ENCODE measurements at places on chromosomes 11 and 22.

GRCh38 chr22:28883917-28884746, 760 bp downstream of the ZNRF3 start:
- peak; percentile 41 for DNase-seq

DNA sequence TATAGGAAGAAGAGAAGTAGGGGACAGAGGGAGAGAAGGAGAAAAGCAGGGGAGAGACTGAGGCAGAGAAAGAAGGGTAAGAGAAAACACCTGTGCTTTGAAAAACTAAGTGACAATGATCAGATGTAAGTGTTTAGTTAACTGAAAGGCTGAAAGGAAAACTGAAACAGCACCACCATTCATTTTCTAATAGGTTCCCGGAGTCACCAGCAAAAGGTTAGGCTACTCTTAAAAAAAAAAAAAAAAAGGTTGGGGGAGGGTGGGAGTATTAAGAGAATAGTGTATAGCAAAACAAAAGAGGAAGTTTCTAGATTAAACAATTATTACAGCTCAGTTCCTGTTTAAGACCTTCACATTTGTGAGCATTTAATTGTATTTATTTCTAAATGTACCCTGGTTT, 113.8 kb downstream of the CADM1 start:
- DNase-seq = no peak

- peak; percentile 67 for DNase-seq
Observed at GRCh38 chr11:723120-723883, 17.3 kb downstream of the EPS8L2 start.

DNA sequence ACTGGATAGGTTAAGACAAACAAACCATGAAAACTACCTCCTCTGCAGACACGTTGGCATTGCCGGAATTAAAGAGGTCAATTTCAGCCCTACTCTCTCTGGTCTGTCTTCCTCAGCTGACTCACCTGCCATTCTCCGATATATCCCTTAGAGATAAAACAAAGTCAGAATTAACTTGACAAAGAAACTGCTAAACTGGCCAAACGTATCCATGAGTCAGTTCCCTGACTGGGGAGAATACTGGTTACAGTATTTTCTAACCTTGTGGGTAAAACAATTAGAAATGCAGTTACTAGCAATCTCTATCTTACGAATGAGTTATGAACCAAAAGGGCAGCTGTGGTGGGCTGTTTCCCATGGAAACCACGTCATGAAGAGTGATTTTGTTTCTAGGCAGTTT, 96.2 kb downstream of the RDX start:
- no peak for DNase-seq

Data from left colon (tissue), 2 donors.